ENCODE measurements at places on chromosomes 2 and 18.

- no peak for DNase-seq
These were observed 161.9 kb upstream of the RASGRP3 start for GRCh38 chr2:33314541-33314940.

DNA sequence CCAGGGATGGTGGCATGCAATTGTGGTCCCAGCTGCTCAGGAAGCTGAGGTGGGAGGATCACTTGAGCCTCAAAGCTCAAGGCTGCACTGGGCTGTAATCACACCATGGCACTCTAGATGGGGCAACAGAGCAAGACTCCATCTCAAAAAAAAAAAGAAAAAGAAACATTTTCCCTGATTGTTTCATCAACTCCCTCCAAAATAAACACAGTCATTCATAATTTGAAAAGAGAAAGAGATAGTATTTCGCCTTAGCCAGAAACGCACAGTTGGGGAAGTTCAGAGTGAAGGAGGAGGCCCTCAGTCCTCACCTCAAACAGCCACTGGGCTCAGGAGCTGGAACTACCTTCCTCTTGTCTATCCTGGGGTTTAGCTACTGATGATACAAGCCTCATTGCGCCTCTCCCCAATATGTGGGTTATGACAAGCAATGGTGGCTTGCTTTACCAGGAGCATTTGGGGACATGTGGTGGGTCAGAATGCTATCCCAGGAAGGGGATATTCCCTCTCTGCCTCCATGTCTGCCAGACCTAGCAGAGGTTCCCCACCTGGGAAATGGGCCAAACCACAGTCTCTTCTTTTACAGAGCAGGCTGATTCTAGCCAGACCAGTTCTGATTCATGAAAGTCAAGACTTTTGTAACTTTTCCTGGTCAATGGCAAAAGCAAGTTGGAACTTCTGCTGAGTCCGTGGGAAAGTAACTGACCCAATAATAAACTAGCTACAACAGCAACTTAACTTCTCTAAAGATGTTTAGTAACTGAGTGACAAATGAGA lies 22.2 kb upstream of the TMEM87B start:
- DNase-seq, result no peak

DNA sequence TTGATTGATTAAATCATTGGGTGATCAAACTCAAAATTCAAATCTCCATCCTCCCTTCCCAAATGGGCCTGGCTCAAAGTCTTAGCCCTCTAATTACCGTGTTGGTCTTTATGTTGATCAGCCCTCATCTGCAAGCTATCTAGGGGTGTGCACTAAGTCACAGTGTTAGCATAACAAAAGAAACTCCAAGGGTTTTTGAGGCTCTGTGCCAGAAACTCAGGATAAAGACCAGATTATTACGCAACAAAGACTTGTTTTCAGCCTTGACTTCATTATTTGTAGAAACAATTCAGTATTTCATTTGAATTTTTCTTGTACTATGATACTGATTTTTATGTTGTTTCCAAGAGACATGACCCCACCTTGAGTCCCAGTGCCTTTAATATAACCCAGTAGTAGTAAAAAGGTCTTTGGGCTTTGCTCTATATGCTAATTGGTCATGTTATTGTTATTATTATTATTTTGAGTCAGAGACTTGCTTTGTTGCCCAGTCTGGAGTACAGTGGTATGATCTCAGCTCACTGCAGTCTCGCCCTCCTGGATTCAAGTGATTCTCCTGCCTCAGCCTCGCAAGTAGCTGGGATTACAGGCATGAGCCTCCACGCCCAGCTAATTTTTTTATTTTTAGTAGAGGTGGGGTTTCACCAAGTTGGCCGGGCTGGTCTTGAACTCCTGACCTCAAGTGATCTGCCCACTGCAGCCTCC lies 13.9 kb downstream of the PSMD14 start:
- DNase-seq, result no peak

DNA sequence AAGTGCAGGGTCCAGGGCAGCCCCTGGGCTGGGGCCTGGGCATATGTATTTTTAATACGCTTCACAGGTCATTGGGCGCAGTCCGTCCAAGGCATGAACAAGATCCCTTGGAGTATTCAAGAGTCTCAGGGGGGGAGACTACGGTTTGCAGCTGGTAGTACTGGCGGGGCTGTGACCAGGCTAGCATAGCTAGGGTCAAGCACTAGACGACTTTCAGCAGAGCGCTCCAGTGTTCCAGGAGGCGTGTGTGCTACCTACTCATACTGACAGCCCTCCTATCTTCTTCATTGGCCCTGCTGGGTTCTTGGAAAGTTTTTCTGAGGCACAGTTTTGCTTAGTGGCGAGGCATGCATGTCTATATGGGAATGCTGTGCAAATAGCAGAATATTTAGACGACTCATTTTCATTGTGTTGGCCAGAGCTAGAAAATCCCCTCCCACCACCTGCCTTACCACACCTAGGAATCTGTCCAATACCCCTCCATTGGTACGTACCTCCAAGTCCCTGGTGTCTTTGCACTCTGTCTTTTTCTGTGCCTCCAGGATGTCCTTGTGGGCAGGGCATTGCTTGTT lies 68.2 kb downstream of the GLI2 start:
- no peak for DNase-seq

- peak; percentile 71 for DNase-seq
These were observed 156.1 kb downstream of the TPGS2 start for GRCh38 chr18:36672437-36673344.

DNA sequence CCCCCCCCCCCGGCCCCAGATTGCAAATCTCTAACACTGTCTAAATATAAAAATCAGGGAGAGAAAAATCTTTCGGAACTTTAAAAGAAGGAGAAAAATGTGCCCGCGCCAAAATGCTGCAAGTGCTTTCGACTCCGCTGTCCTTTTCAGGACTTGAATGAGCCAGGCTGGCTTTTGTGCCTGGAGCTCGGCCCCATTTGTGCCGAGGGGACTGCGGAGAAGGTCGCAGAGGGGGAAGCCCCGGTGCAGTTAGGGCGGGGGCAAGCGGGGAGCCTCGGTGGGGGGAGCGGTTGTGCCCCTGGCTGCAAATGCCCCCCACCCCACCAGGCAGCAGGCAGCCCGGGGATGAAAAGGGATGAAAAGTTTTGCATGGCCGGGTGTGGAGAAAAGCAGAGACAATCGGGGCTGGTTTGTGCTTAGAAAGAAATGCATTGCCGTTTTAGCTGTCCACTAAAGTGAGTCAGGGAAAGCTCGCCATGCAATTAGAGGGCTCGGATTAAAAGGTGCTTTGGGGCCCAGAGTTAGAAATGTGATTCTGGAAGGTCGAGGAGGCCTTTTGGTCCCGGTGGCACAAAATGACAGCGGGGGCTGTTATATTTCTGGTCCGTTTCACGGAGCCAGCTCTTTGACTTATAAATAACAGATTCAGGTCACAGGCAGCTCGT lies 1.6 kb downstream of the INHBB start:
- no peak for DNase-seq

DNA sequence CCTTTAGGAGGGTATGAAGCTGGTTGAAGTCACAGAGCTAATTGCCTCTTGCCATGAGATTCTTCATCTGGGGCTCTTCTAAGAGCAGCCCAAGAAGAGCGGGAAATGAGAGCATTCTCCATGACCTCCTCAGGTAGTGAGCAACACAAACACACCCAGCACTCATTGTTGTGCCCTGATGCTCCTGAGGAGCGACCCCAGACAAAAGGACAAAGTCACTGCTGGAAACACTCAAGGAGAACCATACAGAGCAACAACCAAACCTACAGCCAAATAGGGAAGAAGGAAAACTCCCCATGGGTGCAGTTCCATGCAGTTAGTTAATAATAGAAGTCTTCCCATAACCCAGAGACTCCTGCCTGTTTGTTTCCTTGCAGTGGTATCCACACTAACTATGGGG lies 426.0 kb upstream of the CRIM1 start:
- no peak for DNase-seq

GRCh38 chr2:203444738-203445137 lies 90.4 kb downstream of the RAPH1 start:
- DNase-seq, result no peak

DNA sequence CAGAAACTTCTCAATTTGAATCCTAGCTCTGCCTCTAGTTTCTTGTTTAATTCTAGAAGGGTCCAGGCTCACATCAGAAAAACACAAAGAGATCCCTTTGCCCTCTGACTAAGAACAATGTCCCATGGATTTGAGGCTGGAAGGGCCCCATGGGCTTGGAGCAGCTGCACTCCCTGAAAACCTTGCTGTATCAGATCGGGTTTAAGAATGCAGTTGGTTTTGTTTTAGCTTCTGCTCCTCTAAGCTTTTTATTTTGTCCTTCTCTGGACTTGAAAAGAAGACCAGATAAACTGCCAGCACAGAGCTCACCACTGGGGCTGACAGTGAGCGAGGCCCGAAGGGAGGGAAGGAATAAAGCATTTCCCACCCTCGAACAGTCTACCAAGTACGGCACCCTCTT lies 69.2 kb upstream of the WIPF1 start:
- no peak for DNase-seq

DNA sequence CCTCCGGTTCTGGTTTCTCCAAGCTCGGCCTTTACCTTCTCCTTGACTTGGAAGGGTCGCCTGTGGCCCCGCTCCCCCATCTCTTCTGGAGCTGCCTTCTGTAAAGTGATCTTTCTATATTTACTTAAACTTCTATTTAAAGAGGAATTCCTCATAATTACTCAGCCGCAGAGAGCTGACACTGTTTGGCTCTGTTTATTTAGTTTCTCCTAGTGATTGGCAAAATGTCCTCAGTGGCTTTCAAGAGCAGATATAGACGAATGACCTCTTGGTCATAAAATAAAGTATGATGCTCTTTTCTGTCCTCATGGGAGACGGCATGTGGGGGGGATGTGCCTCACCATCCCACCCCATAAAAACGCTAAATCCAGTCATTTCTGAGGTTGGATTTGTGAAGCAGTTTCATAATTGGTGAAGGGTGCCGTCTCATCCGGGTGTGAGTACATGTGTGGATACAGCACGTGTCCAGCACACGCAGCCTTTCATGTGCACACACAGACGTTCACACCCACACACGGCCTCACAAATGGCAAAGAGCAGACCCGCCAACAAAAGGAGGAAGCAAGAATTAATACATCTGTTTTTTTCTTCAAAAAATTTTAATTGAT lies 43.4 kb upstream of the SMAD7 start:
- DNase-seq, result peak; percentile 24

GRCh38 chr18:63135101-63135500 lies 184.5 kb downstream of the BCL2 start:
- DNase-seq, result no peak

GRCh38 chr2:83596592-83597282 lies 862.3 kb downstream of the SUCLG1 start:
- DNase-seq, result no peak

GRCh38 chr2:237408335-237409000 lies 5.5 kb downstream of the COL6A3 start:
- DNase-seq, result no peak

GRCh38 chr2:109407276-109408042 lies 206.3 kb downstream of the SEPTIN10 start:
- no peak for DNase-seq

DNA sequence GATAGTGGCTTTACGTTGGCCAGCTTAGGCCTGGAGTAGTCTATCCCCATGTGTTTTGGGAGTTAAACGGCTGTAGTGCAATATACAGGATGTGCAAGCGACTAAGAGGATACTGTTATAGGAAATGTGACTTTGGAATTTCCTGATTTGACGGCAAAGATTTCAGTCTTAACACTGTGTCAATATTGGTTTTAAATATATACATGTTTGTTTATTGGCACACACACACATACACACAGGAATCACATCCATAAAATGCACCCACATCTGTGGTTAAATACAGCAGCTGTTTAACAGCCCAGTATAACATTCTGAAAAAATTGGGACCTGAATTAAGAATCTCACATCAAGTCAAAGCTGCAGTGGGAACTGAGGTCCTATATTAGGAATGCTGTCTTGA lies 347.1 kb downstream of the TXNL1 start:
- no peak for DNase-seq

GRCh38 chr2:6977113-6977741 lies 60.0 kb downstream of the RNF144A start:
- peak; percentile 55 for DNase-seq

GRCh38 chr2:241762321-241762932 lies 14.2 kb upstream of the GAL3ST2 start:
- DNase-seq, result no peak

DNA sequence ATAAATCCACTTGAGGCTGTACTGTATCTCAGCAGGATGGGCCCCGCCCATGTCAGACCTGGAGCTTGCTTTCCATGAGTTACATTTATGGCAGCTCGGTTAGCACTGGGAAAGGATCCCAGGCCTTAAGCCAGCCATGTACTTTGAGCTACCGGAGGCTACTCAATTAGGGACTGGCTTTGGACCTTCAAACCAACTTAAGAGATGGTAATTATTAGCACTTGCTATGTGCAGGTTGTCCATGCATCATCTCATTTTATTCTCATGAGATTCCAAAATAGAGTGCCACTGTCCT lies 64.4 kb downstream of the ACTR2 start:
- DNase-seq, result no peak

DNA sequence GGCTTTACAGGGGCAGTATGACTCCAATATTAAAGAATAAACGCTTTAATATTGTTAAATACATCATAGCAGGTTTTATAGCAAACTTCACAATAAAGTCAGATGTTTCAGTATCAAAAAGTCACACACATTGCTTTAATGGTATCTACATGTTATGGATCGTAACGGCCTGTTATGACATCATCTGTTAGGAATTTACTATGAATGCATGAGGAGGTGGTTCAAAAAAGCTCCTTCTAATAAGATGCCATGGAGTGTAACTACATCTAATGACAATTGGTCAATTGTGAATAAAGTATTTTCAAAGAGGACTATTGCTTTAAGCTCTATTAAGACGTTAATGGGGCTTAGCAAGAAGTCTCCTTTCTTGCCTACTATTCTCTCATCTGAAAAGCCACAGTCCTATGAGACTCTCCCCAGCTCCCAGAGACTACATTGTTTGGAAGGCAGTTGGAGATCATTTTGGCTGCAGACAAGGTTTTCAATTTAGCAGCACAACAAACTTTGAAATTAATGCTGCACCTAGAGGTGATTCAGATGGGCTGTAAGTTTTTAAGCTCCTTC lies 300.7 kb upstream of the MEIS1 start:
- DNase-seq, result no peak

DNA sequence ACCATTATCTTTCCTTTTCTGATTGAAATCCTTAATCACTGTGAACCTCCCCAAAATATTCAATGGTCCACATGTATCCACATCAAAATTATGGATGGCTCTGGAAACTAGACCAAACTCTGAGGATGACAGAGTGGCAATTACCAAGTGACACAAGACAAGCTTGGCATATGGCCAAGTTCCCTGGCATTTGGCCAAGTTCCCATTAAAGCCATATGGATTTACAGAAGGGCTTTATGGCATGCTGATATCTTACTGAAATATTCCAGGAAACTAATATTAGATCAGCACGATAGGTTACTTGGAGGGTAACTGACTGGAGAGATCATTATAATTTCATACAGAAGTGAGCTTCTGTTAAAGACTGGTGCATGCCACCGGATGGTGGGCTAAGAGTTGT lies 21.9 kb upstream of the CERS6 start:
- DNase-seq, result peak; percentile 82

DNA sequence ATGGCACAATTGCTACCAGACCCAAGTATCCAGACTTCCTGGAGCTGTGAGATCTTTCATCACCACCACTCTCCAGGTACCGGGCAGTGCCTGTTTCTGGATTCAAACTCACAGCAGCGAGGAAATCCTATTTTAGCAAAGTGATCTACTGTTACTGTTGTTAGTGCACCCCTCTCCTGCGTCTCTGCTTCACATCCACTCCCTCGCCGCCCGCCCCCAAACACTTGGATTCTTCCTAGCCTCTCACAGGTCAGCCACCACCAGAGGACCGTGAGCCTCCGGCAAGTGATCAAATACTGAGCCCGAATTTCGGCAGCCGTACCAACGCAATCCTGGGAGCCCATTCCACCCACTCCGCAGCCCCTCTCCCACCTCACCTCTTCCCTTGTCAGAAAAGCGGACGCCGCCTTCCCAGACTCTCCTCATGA lies 519 bp downstream of the METTL4 start:
- DNase-seq, result peak; percentile 81

- DNase-seq, result no peak
These were observed 35.6 kb downstream of the FAM124B start for GRCh38 chr2:224366267-224366844.

Data from NCI-H748 treated with DMSO at 0.1 percent for 48 hours (cell line).